Hematopoietic multipotent progenitor cell treated with erythropoietin and hydrocortisone succinate and interleukin-3 and kit ligand, for 8 days (in vitro differentiated cells): ENCODE measurements at places on chromosomes 5 and 9.

GRCh38 chr5:99059685-99060084 is 130.9 kb upstream of the CHD1 start:
- no peak for DNase-seq

DNA sequence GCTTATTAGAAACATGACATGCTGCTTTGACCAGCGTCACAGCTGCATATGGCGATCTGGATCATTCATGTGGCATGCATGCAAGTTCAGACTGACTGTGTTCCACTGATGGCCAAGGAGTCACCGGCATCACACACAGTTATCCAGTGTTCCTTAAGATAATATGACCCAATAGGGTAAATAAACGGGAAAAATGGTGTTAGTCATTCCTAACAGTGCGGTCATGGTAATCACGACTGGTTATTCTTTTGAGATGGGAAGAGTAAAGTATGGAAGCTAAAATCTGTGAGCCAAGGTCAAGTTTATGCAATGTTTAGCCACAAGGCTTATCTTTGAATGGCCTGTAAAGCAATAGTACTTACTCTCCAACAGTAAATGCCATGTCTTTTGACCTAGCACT is 29.3 kb upstream of the LVRN start:
- DNase-seq: no peak

DNA sequence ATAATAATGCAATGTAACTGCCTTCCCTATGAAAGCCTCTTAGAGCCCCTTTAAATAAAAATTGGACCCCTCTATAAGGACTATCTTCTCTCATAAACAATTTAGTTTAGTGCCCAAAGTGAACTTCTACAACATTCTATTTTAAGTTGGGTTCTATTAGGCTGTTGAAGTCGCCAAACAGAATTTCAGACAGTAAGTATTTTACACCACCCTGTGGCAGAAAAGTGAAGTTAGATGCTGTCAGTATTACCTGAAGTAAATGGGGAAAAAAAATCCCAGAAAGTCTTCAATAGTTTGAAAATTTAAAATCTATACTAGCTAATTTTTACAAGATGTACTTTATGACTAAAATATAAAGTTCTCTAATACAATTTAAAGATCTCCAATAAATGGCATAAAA is 29.5 kb downstream of the CAAP1 start:
- no peak for DNase-seq

DNA sequence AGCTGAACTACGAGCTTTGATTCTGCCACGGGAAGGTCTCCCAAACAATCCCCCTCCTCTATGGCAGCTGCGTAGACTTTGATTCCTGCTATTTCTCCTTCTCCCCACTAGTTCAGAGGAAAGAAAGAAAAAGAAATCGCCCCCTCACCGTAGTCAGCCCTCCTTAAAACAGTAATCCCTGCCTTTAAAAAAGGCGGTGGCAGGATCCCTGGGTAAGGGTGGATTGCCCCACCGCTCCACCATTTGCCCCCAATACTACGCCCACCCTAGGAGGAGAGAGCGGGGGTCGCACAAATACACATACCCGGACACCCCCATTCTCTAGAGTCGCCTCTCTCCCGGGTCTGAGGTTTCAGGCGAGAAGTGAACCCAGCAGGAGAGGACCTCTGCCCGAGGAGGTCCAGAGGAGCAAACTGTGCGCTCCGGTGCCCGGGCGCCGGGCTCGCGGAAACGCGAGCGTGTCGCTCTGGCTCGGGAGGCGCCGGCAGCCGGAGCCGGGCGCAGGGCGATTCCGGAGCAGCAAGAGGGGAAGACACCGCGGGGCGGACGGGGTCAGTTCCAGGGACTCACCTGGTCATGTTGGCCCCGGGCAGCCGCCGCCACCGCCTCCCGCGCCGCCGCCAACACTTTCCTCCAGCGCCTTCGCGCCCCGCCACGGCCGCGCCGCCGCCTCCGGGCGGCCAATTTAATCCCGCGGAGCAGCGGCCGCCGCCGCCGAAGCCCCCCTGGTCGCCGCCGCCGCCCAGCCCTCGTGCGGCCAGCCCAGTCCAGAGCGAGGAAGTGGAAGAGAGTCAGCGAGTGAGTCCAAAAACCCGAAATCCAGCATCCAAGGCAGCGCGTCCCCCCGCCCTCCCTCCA is 1057.7 kb upstream of the DMAC1 start:
- no peak for DNase-seq

- peak; percentile 83 for DNase-seq
Observed at GRCh38 chr9:6680797-6681146, 35.2 kb upstream of the GLDC start.

DNA sequence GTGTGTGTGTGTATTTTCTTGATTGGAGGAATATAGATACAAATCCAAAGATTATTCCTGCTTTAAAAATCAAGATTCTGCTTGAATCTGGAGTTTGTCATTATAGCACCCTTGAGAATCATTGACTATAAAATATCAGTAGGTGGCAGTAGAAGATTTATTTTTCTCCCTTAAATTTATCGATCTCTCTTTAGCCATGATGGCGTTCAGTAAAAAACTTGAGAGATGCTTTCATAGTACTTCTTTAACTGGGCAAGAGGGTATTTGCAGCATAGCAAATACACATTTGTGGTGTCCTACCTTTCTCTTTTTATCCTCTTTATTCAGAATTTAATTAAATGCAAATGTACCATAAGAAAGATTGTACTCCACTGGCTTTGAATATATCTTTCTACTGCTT is 307.7 kb downstream of the ADGRV1 start:
- peak; percentile 50 for DNase-seq

DNA sequence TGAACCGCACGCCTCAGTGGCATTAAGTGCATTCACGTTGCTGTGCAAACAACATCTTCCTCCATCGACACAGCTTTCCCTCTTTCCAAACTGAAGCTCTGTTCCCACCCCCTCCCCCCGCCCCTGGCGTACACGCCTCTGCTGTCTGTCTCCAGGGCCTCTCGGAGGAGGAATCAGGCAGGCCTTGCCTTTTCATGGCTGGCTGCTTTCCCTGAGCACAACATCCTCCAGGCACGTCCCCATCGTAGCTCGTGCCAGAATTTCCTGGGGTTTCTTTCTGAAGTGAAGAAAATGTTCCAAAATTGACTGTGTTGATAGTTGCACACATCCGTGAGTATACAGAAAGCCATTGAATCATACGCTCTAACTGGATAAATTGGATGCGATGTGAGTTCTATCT is 22.3 kb upstream of the TMEM250 start:
- no peak for DNase-seq

DNA sequence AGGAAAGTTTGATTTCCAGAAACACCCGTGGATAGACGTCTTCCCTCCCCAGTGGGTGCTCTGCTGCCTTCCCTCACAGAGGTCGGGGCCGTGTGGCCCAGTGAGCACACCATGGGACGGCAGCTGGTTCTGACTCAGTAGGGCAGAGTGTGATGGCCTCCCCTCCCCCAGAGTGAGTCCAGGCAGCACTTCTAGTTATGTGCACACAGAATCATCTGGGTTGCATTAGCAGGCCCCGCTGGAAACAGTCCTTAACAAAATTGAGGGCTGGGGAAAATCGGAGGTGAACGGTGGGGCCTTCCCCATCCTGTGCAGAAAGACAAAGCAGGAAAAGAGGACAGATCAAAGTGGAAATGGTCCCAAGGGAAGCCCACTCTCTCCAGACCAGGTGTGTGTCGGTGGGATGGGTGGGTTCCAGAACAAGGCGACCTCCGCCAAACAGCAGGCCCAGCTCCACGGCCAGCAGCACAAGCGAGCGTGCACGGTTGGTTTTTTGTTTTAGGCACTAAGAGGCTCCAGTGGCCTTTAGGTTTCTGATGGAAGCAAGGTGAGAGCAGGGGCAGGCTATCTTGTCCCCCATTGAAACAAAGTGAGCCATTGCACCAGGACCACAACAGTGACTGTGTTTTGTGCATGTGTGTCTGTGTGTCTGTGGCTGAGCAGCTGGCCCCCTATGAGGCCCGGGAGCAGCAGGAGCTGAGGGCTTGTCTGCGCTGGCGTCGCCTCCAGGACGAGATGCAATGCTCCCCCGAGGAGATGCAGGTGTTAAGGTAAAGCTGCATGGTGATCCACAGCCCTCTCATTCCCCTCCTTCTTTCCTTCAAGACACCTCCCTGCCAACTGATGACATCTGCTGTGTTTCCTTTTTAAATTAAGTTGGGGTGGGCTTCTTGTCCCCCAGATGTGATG is 201.5 kb downstream of the AOPEP start:
- no peak for DNase-seq

DNA sequence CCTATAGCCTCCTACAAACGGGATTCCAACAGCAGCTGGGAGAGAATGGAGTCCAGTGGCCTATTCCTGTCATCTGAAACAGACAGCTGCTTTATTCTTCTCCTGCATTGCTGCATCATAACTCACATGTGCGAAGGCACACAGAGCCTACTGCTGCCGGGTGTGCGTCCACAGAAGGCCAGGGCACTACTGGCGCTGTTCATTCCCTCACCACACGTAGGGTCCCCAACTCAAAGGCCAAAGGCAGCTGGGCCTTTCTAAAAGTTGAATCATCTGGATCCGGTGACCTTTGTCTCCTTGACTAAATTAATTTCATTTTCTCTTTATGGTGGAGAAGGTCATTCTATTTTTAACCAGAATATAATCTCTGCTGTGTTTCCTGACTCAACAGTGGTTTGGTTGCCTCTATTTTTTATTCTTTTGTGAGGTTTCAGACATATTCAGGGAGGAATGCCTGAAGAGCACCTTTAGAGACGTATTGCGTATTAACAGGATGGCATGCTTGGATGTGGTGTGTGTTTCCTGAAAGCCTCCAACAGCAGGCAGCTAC is 10.8 kb upstream of the SPATA24 start:
- no peak for DNase-seq

DNA sequence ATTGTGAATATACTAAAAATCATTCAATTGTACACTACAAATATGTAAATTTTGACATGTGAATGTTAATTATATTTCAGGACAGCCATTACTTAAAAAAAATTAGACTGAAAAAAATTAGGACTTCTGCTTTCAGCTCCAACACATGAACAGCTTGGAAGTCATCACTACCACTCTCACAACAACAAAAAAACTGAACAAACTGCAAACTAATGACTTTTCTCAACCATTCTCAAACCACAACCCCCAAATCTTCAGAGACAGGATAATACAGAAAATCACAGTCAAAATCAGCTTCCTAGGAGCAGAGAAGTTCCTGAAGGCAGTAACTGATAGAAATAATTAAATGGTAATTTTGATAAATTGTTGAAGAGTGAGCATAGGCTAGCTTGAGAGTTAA is 686.4 kb downstream of the TLE1 start:
- no peak for DNase-seq
